ENCODE measurements at places on chromosomes 7 and 10. TPM values are rescaled to one million over a fixed set of nuclear protein-coding genes. Genes with fewer than 3 reads are reported as not detected.

DNA sequence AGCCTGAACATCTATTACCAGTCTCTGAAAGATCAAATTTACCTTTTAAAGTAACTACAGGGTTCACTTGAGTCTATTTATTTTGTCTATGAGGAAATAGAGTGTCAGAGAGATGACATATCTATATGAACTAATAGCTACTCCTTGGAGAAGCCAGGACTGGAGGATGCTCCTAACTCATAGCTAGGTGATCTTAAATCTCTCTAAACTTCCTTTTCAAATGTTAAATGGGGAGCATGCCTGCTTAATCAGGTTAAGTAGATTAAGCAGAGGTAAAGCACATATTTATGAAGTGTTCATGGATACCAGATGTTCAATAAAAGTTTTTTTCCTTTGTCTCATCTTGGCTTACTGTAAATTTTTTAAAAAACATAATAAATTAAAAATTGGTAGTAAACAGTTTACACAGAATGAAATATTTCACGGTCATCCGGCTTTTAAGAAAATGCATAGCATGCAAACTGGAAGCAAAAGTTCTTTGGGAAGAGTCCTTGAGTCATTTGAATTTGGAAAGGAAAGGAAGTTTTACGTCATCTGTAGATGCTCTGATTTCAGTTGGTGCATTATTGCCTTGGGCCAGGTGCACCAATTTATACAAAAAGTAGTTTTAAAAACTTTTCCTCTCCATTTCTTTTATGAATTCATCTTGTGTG lies 155.1 kb downstream of the BICC1 start:
- no peak for DNase-seq

Gene FAM237B
- not detected for total RNA-seq

GRCh38 chr7:131251371-131251770 lies 76.3 kb upstream of the MKLN1 start:
- DNase-seq = no peak

Gene CYP2C19
- total RNA-seq = not detected

- DNase-seq = no peak
Measured at GRCh38 chr7:48225101-48225500, 53.8 kb downstream of the ABCA13 start.

Gene NPFFR1
- not detected for total RNA-seq

Gene ACADSB
- total RNA-seq = 94.0 TPM

DNA sequence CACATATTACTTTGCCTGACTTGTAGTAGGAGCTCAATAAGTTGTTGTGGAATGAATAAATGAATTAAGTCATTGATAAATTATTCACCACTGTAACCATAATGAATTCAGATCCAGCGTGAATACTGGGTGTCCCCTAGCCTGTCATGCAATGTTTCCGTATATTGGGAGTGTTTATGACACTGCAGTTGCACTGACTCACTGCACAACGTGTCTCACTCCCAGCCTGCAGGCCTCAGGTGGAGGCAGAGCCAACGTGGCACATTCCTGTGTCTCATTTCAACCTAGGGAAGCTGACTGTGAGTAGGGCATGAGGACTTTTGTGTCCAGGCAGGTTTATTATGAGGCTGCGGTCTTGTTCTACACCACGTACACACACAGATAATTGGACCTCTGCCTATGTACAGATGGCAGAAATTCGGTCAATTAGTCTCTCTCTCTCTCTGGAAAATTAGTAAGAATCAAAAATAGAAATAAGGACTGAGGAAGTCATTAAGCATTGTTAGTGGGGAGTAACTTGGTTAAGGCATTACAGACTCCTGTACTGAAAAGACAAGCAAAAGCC lies 299.1 kb upstream of the IGFBP3 start:
- no peak for DNase-seq

GRCh38 chr10:25641595-25641994 lies 292.4 kb upstream of the MYO3A start:
- DNase-seq = no peak

GRCh38 chr10:92119340-92119739 lies 171.5 kb downstream of the CPEB3 start:
- DNase-seq = no peak

DNA sequence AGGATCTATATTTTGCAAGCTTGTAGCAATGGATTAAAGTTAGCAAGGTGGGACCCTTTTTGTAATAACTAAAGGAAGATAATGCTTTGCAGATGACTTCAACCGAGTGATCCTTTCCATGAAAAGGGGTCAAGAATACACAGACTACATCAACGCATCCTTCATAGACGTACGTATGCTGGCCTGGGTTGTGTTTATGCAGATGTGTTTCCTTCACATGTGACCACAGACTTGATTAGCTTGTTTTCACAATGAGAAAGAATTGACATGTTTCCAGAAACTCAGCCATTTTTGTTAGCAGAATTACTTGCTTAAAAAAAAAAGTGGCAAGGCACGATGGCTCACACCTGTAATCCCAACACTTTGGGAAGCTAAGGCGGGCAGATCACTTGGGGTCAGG lies 54.2 kb downstream of the MKI67 start:
- no peak for DNase-seq

Gene OR2A42
- total RNA-seq = not detected

DNA sequence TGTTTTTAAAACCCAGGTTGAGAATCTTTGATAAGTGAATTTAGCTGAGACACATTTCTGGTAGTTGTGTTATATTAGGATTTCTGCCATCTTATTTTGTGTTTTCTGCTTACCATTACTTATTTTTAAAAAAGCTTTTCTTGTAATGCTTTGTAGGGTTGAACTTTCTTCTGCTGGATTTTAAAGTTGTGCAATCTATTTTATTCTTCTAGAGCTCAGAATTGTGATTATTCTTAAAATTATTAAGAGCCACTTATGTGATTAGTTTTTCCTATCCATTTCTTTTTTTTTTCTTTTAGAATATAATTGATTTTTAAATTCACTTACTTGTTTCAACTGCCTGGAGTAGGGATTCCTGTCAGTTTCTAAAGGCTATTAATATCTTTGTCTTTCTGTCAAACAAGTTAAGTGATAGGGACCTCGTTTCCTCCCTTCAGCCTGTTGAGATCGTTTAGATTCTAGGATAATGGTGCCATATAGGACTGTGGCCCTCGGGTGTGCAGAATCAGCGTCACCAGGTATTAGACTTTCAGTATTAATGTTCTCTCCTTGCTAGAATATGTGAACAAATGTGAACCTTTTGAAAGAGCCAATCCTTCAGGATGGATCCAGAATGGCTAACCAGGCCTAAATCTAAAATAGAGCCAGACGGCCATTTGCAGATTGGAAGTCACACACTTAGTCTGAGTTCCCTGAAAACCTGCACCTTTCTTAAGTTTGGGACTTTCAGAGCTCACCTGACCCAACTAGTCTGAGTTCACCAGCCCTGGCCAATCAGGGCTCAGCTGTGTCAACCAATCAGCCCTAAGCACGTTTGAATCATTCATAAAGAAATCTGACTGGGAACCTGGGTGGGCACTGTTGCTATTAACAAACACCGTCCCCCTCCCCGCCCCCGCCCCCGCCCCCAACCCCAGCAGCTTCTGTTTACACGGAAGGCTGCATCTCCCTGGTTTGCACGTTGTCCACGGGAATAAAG lies 26.2 kb downstream of the CUX1 start:
- no peak for DNase-seq

- DNase-seq = no peak
Measured at GRCh38 chr10:108819302-108819701, 1104.0 kb downstream of the XPNPEP1 start.

DNA sequence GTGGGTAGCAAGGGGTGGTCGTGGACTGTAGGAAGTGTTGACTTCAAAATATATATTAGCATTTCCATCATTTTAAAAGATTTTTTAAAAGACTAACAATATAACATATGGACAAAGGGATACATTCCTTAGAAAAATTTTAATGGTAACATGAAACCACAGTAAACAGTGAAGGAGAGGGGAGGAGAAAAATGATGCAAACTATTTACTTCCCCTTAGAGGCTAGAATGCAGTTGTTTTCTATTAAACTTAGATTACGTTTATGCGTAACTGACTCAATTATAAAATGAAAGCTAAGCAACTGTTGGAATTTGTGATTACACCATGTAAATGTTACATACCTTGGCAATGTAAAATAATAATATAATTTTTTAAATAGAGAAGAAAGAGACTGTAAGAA lies 41.3 kb downstream of the CALD1 start:
- no peak for DNase-seq

All from heart right ventricle (tissue), 16 donors.